ENCODE measurements at places on chromosomes 12 and 14.

GRCh38 chr12:101298426-101298825 lies 18.5 kb downstream of the UTP20 start:
- no peak for DNase-seq

GRCh38 chr14:26738571-26738970 lies 140.7 kb upstream of the NOVA1 start:
- no peak for DNase-seq

DNA sequence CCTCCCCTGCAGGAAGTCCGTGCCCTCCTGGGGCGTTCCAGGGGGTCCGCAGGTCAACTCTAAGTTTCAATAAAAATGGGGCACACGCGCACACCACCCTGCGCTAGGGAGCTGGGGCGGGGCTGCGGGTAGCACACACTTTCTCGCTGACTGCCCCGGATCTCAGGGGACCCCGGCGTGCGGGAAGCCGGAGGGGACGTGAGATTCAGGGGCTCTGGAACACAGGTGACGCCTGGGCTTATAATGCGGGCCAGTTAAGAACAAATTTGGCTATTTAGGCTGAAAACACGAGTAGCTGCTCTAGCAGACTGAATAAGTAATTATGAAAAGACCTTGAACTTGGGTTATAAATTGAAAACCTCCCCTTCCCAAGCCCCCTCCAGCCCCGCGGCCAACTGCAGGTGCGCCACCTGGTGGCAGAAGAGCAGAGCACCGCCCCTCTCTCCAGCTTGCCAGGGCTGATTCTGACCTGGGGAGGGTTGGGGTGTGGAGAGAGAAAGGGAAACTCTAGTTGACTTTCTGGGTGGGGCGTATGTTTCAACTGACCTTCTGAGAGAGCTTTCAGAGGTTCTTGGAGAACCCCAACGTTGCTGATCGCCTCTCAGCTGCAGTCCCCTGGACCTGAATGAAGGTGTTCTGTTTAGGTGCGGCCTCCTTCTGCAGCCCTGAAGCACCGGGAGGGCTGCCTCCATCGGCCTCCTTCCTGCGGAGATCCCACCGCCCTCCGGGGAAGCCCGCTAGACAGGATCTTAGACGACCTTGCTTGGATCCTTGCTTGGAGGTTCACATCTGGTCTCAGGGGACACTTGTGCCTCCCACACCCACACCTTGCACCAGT lies 118.4 kb upstream of the EVL start:
- DNase-seq: no peak

DNA sequence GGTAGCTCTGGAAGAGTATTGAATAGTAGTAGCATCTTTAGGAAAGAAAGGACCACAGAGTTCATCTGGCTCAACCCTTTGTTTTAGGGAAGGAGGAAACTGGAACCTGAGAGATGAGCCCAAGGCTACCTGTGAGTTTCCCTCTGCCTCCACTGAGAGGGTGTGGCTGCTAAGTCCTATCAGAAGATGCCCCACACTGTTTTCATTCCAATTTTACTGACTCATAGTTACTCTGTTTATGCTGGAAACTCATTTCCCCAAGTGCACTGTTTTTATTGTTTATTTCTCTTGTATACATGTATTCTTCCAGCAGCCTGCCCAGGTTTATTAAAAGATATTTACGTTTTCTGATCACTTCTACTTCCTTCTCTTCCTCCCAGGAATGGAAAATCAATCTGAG lies 127.4 kb upstream of the ARHGAP5 start:
- DNase-seq: no peak

GRCh38 chr12:127688906-127689428 lies 578.0 kb upstream of the TMEM132C start:
- DNase-seq: no peak

GRCh38 chr12:20142316-20142715 lies 226.0 kb upstream of the PDE3A start:
- no peak for DNase-seq

Data from AG04450 (cell line).